Mucosa of descending colon (tissue), 3 donors: ENCODE measurements at places on chromosomes 4 and X. TPM values are rescaled to one million over a fixed set of nuclear protein-coding genes. Genes with fewer than 3 reads are reported as not detected.

DNA sequence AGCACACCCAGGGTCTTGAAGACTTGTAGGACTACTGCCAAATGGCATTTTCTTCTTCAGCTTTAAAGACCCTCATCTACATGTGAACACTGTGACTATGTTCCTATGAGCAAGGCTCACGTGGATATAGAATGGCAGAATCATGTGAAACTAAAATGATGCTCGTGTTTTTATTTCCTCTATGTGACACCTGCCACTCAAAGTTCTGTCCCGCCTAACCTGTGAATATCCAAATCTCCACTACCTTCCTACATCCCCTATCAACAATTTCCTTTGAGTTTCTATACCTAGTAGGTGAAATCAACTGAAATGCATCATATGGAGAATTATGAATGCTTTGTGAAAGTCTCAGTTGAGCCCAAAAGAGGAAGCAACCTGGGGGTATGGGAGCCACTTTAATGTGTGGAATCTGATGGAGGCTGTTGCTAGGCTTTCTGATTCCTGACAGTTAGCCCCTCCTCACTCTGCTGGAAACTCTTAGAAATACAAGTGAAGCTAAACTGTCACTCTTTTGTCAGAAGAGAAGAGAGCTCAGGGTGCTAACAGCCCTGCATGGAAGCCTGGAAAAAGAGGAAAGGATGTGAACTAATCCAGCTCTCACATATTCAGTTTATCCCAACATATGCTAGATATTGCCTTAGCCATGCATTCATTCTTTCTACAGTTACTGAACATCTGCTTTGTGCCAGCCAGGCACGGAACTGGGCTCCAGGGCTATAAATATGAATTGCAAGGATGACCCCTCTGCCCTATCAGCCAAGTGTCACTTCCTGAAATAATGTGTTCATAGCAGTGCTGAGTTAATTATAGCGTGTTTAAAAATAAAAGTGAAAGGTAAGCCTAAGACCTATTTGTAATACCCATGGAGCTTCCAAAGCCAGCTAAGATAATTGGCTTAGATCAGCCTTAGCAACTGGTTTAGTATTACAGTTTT, 11.0 kb downstream of the LHFPL1 start:
- DNase-seq = no peak

DNA sequence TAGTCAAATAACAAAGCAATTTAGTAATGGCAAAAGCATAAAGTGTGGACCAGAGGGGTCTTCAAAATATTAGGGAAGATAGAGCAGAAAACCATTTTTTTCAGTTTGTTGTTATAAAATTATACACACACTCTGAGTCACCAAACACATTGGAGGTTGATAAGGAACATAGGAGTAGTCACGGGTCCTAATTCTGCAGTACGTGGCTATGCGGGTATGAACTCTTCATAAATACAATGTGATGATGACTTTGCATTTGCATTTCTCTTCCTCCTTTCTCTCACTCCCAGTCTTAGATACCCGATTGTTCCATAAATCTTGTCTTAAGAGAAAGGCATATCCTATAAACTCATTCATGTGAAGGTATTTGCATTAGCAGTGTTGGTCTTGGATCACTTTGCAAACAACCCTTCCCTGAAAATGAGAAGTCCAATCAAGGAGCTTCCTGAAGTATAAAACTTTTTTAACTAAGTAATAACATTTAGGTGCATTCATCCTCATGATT, 223.6 kb downstream of the PALLD start:
- DNase-seq = no peak

DNA sequence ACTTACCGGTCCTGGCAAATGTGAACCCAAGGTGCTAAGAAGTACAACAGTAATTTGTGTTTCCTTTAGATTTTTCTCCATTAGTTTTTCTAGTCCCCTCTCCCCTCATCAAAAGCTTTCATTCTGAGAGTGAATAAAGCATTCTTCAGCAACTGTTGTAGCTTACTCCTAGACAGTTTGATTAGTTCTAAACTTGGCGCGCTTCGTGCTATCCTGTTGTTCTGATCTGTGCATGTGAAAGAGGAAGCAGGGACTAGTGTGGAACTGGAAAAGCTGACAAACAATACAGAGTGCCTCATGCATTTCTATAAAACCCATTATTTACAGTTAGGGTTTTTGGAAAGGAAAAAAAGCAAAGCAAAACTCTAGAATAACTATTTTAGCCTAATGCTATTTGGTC, 556.9 kb upstream of the SLIT2 start:
- no peak for DNase-seq

GRCh38 chrX:72245461-72246089, 6.7 kb upstream of the ERCC6L start:
- no peak for DNase-seq

- DNase-seq = no peak
These were observed 1125.8 kb downstream of the STIM2 start for GRCh38 chr4:27986476-27986875.

DNA sequence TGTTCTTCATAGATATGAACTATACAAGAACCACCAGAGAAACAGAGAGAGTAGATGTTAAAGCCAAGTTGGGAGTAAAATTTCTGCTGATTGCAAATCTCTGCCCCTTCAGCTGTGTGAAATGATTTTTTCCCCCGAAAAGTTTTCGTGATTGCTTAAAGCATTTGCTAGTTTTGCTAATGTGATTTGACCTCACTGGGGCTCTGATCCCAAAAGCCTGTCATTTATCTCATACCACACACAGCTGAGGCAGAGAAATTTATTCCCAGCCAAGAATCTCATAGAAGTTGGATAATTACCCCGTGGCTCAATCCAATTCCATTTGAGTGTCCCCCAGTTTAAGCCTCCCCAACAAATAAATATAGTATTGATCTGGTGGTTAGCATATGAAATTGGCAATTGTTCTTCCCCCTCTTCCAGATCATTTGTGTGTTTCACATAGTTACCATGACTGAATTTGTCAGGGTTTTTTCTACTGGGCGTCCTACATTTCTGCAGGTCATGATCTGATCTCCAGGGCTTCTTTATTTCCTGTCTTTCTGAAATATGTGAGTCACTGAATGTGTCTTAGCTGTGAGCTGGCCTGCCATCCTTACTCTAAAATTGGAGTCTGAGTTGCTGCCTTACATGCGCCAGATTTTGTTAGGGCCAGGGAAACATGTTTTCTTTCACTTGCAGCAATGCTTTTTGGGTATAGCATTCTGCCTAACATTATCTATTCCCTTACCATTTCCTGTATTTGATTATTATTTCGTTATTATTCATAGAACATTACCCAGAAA, 167.5 kb upstream of the FRMPD4 start:
- no peak for DNase-seq

The GPRIN3 gene
- total RNA-seq = 23.7 TPM

DNA sequence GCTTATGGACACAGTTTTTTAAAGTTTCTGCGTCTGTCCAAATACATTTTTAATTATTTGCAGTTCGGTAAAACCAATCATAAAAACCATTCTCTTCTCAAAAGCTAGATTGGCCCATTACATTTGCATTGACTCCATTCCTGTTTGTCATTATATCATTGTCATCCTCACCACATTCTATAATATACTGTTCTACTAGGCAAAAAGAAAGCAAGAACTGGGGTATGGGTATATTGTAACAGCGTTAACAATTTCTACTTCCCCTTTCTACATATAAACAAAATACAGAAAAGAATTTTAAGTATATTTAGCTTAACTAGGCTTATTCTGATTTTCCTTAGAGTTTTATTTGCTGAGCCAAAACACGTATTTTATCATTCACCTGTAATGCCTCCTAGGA, 91.8 kb downstream of the RAP1GDS1 start:
- DNase-seq = no peak

The RPA4 gene
- 1.5 TPM for total RNA-seq

DNA sequence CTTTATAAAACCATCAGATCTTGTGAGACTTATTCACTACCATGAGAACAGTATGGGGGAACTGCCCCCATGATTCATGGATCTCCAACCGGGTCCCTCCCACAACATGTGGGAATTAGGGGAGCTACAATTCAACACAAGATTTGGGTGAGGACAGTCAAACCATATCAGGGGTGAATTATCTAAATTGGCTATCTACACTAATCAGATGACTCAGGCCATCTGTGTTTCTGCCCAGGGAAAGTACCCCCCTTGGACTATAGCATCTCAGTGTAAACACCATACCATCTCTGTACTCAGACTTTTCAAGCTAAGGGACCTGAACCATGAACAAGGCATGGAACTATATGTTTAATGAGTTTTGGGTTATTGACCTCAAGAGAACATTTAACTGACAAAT, 76.8 kb downstream of the LNX1 start:
- DNase-seq = no peak

DNA sequence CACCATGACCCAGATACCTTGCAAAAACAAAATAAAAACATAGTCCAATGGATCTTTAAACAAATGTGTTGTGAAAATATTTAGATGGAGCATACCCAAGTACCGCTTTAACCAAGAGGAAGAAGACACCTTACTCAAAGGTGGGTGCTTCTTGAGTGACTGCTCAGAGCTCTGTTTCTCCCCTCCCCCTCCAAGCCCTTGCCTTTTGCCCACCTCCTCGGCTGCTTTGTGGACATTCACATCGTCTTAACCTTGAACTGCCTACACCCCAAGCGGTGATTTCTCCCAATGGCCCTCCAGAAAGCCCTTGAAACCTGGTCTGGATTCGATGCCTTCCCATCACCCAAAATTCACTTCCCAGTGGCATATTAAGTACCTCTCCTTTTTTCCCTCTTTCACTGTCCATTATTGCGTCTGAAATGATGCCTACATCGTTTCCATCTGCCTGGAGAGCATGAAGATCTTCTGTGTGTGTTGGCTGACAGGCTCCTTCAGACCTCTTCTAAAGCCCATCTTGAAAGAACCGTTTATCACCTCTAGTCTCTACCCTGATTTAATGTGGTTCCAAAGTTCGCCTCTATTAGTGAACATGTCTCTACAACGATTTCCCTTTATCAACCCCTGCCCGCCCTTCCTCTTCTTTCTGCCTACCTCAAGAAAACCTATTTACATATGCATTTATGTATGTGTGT, 968 bp downstream of the GPRIN3 start:
- DNase-seq = no peak

GRCh38 chr4:3239998-3240920, 8.7 kb upstream of the MSANTD1 start:
- DNase-seq = no peak

DNA sequence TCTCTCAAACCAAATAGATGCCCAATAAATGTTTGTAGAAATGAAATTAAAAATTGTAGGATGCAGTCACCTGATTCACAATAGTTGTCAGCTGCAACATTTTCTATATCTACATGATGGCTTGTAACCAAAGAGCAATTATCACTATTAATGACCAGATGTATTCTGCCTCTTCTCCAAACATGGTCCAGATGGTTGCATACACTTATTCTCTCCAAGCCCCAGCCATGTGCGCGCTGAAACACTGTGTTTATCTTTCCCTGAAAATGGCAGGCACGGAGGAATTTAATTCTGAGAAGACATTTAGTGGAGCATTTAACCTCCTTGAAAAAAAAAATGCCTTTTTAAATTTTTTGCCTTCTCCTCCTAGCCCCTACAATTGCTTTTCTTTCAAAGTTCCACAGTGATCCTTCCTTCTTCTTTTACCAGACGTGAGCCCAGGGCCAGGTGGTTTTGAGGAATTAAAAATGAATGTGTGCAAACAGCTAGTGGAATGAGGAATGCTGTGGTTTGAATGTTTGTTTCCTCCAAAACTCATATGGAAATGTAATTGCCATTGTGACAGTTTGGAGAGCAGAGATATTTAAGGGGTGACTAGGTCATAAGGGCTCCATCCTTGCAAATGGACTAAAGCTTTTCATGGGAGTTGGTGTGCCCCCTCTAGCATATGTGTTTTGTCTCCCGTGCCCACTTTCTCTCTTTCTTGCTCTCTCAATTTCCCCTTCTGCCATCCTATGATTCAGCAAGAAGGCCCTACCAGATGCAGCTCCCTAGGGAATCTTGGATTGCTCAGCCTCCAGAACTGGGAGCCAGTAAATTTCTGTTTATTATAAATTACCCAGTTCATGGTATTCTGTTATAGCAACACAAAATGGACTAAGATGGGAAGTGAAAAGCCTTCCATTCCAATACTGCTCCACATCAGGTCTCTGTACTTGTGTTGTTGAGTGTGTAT, 136.0 kb downstream of the GABRB1 start:
- no peak for DNase-seq

The KIT gene
- total RNA-seq = 3.0 TPM

- no peak for DNase-seq
These were observed 169.4 kb upstream of the TEX13C start for GRCh38 chrX:125150231-125150630.

DNA sequence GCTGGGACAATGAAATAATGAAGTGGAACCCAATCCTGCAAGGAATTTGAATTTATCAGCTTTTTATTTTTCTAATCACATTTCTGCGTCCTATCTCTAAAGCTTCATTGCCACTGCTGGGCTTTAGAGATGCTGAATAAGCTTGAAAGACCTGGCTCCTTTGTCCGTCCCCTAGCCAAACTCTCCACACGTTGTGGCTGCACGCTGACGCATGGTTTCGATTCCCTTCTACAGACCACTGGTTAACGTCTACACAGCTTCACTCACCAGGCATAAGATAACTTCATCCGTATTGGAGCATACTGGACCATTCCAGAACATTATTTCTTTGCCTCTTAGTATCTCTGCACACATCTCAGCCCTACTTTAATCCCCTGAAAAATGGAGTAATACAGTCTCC, 31.2 kb downstream of the SPANXN3 start:
- DNase-seq = no peak

DNA sequence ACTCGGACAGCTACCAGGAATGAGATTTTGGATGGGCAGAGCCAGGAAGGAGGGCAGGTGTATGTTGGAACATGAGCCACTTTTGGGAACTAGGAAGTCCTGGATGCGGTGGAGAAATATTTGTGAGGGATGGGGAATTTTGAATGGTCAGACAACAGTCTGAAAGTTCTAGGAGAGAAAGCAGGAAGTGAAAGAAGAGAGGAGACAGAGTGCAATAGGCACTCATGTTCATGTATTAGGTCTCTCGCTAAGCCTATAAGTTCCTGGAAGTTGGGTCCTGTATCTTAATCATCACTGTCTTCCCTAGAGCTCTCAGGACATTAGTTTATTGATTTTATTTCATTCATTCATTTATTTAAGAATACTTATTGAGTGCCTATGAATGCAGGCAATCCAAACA, 65.7 kb upstream of the CITED1 start:
- DNase-seq = no peak

DNA sequence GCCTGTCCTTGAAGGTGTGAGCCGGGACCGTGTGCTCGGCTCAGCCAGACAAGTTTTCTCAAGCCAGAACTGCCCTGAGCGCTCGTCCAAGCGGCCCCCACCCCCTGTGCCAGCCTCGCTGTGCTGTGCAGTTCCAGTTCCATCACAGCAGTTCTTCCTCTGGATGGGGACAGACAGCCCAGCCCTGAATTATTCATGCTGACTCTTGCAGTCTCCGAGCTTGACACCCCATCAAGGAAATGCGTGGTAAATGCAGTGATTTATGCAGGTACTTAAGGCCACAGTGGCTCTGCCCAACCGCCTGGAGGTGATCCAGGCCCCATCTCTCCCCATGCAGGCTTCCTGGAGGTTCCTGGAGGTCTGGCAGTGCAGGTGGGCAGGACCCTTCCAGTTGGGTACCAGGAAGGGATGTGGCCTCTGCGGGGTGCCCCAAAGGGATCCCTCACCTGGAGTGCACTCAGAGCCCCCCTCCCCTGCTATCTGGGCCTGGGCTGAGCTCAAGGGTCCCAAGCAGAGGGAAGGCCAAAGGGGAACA, 44.8 kb upstream of the HMX1 start:
- DNase-seq = no peak

The PNCK gene
- 4.6 TPM for total RNA-seq

GRCh38 chrX:68697036-68697435, 49.6 kb downstream of the STARD8 start:
- no peak for DNase-seq

The NSD2 gene
- 83.3 TPM for total RNA-seq

GRCh38 chr4:26035921-26036320, 121.9 kb downstream of the SMIM20 start:
- DNase-seq = no peak

The PNMA3 gene
- 0.41 TPM for total RNA-seq
